Cardiac muscle cell (in vitro differentiated cells and primary cell): ENCODE measurements at places on chromosomes 12 and 14.
A peak's percentile ranks its signal among the peaks of the same experiment; 100 is the strongest.

GRCh38 chr12:46948936-46949545 is 123.2 kb upstream of the SLC38A4 start:
- no peak for DNase-seq

DNA sequence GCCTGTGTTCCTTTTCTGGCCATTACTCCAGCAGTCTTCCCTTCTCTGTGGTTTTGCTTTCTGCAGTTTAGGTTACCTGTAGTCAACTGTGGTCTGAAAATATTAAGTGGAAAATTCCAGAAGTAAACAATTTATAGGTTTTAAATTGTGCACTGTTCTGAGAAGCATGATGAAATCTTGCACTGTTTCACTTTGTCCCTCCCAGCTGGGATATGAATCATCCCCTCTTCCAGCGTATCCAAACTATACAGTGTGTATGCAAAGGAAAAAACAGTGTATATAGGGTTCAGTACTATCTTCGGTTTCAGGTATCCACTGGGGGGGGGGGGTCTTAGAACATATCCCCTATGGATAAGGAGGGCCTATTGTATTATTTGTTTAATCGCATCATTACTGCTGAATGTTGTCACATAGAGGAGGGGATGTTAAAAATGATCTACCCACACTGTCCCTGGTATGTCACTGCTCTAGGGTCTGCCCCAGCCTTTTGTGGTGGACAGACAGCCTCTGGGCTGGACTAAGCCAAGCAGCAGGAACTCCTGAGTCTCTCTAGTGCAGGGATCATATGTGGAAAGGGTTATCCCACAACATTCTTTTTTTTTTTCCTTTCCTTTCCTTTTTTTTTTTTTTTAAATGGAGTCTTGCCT is 109.1 kb upstream of the MAX start:
- peak; percentile 78 for DNase-seq

- no peak for DNase-seq
Measured at GRCh38 chr12:109998241-109998903, 858 bp upstream of the ANKRD13A start.

- no peak for DNase-seq
Measured at GRCh38 chr12:2243275-2243674, 190.5 kb downstream of the CACNA1C start.

DNA sequence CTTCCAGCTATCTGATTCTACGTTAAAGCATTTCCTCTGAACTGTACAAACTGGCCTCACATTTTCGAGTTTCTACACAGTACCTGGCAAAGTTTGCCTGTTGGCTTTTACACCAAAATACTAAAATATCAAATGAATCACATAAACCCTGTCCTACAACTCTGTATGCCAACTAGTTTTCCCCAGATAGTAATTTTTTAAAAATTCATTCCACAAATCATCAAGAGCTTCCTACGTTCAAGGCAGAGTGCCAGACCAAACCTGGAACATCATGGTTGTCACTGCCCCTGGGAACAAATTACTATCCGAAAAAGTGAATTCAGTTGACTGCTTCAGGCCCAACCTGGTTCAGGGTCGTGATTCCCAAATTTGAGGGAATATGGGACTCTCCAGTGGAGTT is 2.1 kb downstream of the TMEM30B start:
- no peak for DNase-seq

DNA sequence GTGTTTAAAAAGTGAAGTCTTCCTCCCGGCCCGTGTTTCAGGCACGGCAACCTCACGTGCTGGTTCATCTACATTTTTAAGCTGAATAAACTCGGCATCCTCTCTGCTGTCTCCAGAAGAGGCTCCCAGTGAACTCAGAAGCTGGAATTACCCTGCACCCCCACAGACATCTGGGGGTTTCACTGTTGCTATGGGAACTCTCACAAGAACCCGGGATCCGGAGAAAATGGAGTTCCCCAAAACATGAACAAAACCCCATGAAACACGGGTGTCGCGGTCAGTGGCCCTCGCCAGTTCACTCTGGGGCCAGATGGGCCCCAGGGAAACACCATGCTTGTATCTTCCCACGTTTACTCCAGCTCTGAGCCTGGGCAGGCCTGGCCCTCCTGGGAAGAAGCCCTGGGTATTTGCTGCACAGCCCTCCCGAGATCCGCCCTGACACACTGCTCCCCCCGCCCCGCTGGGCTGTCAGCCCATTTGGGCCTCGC is 143.7 kb downstream of the PIWIL1 start:
- DNase-seq = no peak

- no peak for DNase-seq
Measured at GRCh38 chr14:21978999-21979314, 305.3 kb upstream of the OR4E1 start.

DNA sequence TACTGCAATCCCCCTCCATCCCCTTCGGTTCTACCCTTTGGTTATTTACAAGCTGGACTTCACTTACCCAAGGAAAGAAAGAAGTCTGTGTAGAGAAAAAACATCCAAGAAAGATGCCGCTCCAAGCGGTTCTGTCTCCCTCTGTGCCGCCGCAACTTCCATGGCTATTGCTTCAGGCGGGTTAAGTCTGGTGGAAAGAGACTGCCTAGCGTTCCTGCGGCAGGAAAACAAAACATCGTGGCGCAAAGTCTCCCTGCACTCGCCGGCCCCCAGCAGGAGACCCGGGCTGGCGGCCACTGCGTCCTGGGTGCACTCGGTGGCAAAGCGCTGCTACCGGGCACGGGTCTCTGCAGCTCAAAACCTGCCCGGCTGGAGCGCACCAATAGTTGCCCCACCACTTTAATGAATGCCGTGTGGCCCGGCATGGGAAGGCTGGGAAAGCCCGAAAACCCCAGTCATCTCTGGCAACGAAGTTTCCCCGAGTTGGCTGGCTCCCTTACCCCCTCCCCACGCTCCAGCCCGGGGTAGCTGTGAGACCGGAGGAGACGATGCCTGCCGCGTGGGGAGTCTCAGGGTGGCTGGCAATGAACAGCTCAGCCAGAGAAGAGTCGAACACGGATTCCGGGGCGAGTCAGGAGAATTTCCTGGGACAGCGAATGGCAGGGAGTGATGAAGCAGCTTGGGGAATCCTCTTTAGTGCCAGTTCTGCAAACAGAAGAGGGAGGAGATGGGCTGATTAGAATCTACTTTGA is 3.5 kb upstream of the KCNK10 start:
- peak; percentile 30 for DNase-seq

- no peak for DNase-seq
Measured at GRCh38 chr14:73238941-73239340, 1.6 kb downstream of the PAPLN start.

DNA sequence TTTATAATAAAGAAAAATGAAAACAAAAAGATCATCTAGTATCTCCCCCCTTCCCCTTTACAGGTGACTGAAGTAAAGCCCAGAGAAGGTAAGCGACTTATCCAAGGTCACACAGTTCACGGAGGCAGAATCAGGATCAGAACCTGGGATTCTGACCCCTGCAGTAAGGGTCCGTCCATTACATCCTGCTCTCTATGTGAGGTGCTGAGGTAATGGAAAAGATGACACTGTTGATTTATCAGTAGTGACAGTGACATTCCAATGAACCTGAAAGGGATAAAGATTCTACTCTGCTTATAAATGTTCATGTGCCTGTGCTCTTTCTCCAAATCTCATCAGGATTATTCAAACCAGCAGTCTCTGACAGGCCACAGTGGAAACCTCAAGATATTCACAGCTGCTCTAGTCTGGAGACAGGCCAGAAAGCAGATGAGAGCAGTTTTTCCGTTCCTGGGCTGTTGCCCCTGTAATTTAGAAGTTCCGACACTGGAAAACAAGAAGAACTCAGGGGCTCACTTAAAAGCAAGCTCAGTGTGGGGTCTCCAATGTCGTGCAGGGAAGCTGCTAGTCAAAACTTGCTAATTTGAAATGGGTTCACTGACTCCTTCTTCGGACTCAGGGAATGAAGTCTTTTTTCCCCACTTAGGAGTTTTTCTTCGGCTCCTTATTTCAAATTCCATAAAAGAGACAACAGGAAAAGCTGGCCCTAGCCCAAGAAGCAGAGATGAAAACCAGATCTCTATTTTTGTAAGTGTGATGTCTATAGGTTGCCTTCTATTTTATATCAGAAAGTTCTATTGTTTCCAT is 131.8 kb upstream of the EEA1 start:
- DNase-seq = peak; percentile 80

- no peak for DNase-seq
Measured at GRCh38 chr14:54550514-54550913, 16.4 kb upstream of the SAMD4A start.

- DNase-seq = no peak
Measured at GRCh38 chr14:73976125-73976524, 26.0 kb downstream of the COQ6 start.

GRCh38 chr14:98752660-98753059 is 519.3 kb downstream of the BCL11B start:
- DNase-seq = no peak

- no peak for DNase-seq
Measured at GRCh38 chr12:25052914-25053211, 104.0 kb upstream of the BCAT1 start.

GRCh38 chr12:31589598-31589903 is 1.4 kb downstream of the DENND5B start:
- DNase-seq = peak; percentile 76

DNA sequence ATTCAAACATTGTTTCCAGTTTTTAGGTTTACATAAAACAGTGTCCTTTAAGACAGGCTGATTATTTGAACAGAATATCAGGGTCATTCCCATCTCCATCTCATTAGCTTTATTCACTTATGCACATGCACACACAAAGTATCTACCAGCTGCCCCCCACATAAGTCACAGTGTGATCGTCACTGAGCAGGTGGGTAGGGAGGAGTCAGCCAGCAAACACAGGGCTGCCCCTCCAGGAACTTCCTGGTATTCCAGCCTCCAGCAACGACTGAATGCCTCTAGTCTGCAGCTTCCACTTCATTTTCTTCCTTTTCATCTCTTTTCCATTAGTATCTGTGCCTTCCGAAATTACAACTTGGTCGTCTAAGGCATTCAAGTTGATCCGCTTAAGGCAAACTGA is 48.8 kb upstream of the FOXN3 start:
- no peak for DNase-seq

- peak; percentile 48 for DNase-seq
Measured at GRCh38 chr12:12693111-12693671, 2.8 kb downstream of the GPR19 start.

GRCh38 chr12:13079440-13079906 is 24.0 kb downstream of the GSG1 start:
- DNase-seq = no peak

GRCh38 chr12:68119724-68120211 is 39.8 kb downstream of the IFNG start:
- no peak for DNase-seq

- DNase-seq = no peak
Measured at GRCh38 chr12:104143002-104143401, 5.0 kb upstream of the NFYB start.

DNA sequence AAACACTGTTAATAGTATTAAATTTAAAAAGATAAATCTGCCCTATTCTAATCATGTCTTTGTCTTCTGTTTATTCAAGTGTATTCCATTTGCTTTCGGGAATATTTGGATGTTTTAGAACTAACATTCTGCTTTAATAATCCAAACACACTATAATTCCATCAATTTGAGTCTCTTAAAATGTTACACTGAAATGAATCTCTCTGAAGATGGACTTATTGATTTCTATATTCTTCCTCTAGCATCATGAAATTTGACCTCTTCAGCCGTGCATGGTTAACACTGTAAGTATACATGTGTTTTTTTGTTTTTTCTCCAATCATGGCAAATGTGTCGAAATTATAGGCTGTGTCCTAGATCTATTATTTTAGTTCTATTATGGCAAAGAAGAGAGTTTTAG is 339.2 kb downstream of the ACSS3 start:
- DNase-seq = no peak

GRCh38 chr14:78566026-78566858 is 396.1 kb downstream of the NRXN3 start:
- DNase-seq = peak; percentile 83

GRCh38 chr12:4139191-4139590 is 134.4 kb upstream of the CCND2 start:
- no peak for DNase-seq

- no peak for DNase-seq
Measured at GRCh38 chr12:1186298-1186697, 195.3 kb downstream of the ERC1 start.

- DNase-seq = no peak
Measured at GRCh38 chr14:103232031-103232808, 101.8 kb upstream of the EIF5 start.

- DNase-seq = no peak
Measured at GRCh38 chr12:19287302-19287701, 152.0 kb upstream of the AEBP2 start.

- DNase-seq = no peak
Measured at GRCh38 chr12:45312012-45312411, 96.1 kb downstream of the ANO6 start.

DNA sequence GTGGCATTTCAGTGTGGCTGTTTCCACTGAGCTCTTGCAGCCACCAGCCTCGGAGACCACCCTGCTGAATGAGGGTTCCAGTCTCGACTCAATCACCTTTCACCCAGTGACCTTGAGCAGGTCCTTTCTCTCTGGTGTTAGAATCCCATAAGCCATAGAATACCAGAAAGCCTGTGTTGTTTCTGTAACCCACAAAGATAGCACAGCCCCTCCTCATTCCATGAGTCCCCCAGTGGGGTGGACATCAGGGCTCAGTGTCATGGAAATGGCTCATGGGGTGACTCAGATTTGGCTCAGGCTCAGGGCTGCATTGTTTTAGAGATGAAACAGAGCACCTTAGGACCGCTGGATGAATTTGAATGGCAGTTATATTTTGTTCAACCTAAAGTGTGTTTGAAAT is 171.5 kb downstream of the PTPN11 start:
- DNase-seq = no peak

DNA sequence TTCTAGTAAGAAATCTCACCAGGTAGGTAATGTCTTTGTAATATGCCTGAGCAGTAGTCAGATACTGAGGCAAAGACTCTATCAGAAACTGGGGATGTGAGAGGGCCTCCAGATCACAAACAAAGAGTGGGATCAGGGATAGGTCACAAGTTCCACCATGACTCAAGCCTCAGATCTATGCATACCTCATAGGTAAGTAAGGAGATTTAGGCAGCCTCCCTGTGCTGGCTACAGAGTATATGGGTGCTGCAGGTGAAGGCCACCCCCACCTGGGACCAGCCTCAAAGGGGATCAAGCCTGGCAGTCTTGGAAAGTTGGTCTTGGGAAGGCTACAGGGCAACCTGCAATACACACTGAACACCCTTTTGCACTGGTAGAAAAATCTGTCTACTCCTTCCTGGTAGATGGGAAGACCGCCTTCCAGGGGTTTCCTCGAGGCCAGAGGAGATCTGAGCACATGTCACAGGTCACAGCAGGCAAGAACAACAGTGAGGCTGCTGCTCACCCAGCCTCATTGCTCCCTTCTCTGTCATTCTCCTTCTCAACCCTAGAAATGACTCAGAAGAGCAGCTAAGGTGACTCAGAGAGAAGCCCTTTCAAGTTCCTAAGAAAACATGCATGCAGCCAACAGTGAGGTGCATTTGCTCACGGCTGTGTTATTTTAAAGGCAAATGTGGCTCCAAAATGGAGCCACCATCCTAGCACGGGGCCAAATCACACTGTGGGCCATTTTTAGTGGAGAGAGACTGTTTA is 143.4 kb upstream of the CDKN3 start:
- peak; percentile 49 for DNase-seq

- DNase-seq = no peak
Measured at GRCh38 chr12:59927032-59927431, 331.2 kb downstream of the SLC16A7 start.
